ENCODE measurements at places on chromosomes 6 and 20.

DNA sequence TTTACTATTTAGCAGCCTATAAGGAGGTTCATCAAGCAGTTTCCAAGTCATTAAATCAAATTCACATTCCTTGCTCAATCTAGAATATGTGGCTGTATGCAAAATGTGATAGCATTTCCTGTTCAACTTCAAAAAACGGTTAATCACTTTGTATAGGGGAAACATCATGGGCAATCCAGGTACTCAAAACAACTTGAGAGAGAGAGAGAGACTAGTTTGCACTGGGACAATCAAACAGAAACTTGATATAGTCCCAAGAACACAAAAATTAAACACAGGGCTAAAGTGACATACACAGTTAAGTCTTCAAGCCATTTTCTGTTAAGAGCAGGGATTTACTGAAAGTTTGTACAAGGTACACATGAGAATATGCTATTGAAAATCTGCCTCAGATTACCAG lies 7.4 kb downstream of the CPNE1 start:
- DNase-seq = no peak

DNA sequence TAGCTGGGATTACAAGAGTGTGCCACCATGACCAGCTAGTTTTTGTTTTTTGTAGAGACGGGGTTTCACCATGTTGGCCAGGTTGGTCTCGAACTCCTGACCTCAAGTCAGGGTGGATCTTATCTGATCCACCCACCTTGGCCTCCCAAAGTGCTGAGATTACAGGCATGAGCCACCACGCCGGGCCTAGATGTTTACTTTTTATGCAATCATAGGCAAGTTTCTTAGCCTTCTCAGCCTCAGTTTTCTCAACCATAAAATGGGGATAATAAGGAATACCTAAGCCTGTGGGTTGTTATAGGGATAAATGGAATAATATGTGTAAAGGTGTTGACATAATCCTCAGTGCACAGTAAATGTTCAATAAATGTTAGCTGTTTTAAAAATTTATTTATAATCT lies 9.8 kb downstream of the SPATS1 start:
- no peak for DNase-seq

DNA sequence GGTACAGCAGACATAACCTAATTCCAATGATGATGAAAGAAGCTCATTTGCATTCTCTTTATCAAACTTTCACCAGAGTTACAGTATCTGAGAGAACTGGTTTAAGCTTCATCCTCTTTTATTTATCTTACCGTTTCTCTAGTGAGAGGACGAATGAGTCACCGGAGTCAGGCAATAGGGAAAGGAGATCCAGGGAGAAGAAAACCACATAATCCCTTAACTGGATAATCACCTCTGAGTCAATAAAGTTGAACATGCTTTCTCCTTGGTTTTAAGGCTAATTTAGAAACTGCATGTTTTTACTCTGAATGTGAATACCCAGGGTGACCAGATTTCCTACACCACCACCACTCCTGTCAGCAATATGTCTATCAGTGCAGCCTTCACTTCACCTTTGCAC lies 313.7 kb upstream of the TBX18 start:
- no peak for DNase-seq

GRCh38 chr20:49724408-49725223 lies 10.9 kb upstream of the B4GALT5 start:
- DNase-seq = no peak

DNA sequence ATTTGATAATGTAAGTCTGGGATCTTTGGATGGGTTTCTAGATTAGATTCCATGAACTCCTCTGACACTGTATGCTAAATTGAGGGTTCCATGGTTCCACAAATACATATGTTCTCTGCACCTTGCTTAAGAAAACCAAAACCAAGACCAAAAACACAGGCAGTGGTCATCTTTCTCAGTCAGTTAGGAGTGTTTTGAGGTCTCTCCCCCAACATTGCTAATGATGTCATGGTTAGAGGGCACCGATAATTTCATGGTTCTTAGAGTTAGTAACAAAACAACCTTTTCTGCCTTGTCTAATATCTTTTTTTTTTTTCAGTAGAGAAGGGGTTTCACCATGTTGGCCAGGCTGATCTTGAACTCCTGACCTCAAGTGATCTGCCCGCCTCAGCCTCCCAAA lies 44.5 kb downstream of the ARID1B start:
- DNase-seq = no peak

- DNase-seq = no peak
These were observed 620.1 kb downstream of the COL12A1 start for GRCh38 chr6:74585753-74586152.

- DNase-seq = no peak
These were observed 40.8 kb downstream of the RNF217 start for GRCh38 chr6:125003070-125003469.

DNA sequence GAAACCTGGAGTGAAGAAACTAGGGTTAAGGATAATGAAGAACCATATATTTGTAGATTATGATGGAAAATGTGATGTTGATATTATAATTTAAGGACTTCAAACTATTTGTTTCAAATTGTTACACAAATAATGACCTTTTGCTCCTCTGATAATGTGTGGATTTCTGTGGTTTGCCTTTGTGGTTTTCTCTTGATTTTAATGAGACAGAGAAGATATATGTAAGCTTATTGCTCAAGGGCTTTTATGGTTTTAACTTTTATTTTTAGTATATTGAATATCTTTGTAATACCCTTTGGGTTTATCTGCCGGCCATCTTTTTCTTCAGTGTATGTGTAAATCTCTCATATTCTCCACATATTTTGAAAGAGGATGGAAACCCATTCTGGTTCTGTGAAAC lies 362.3 kb downstream of the RIMS1 start:
- no peak for DNase-seq

- DNase-seq = no peak
These were observed 117.6 kb upstream of the ZFP64 start for GRCh38 chr20:52309181-52309580.

DNA sequence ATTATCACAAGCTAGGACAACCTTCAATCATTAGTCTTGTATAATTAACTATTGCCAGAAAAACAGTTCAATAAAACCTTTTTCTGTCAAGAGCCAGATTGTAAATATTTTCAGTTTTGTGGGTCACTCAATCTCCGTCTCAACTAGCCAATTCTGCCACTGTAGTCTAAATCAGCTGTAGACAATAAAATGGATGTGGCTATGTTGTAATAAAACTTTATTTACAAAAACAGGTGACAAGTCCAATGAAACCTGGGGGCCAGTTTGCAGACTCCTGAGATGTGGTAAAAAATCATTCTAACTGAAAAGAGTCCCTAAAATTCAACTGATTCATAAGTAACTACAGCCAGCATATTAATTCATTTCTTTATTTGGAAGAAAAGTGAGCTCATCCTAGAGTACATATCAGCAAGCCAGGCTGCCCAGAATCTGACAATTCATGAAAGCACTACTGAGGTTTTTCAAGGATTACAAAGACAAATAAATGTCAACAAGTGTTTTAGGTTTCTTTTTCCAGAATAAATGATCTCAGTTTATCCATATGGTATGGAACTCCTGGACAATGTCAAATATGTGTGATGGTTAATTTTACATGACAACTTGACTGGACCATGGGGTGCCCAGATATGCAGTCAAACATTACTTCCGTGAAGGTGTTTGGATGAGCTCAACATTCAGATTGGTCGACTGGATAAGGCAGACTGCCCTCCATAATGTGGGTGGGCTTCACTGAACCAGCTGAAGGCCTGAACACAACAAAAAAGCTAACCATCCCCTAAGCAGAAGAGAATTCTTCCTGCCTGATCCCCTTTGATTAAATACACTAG lies 15.3 kb downstream of the CEP85L start:
- DNase-seq = no peak

- no peak for DNase-seq
These were observed 38.6 kb upstream of the PLCG1 start for GRCh38 chr20:41098703-41099250.

DNA sequence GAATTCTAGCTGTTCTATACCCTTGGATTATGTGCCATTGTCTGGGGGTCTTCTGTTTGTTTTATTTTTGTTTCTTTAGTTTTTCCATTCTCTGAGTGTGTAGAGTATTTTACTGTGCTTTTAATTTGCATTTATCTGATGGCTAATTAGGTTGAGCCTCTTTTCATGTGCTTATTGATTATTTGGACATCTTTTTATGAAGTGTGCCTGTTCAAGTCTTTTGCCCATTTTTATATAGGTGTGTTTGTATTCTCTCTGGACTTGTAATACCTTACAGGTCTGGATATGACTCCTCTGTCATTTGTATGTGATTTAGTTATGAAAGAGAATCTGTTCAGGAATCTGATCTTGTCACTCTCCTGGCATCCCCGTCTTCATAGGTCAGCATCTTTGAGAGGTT lies 22.6 kb upstream of the APCDD1L start:
- no peak for DNase-seq

DNA sequence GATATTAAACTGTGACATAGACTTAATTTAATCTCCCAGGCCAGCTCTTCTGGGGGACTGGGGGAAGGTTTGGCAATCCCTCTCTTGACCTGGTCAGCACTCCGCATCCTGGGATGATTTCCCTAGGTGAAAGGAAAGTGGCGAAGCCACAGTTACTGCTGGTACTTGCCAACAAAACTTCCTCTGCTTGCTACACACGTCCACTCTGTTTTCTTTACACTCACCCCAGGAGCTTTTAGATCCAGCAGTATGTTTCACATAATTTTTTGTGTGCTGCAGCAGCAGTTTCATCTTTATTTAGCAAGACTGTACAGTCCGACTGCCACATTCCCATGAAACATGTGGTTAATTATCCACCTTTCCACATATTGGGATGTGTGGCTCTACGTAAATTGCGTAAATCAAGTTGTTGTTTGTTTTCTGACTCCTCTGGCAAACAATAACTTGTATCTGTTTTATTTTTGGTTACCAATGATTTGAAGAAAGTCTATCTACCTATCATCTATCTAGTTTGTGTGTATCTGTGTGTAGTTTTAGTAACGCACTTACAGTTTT lies 284.0 kb downstream of the PHF3 start:
- no peak for DNase-seq

DNA sequence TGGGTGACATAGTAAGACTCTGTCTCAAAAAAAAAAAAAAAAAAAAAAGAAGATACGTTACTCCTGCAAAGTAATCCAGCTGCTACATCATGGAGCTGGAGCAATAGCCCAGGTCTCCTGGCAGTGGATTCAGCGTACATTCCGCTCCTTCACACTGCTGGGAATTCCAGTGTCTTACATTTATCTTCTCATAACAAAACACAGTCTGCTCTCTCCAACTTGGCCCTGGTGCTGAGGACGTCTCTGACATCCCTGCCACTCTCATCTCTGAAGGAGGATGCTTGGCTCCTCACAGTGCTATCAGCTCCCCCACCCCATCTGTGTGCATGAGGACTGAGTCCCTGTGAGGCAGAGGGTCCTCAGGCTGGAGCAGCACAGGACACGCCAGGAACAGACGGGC lies 529.8 kb downstream of the CD83 start:
- no peak for DNase-seq

GRCh38 chr20:8116067-8116811 lies 15.8 kb upstream of the PLCB1 start:
- no peak for DNase-seq

Measured in activated naive CD8-positive, alpha-beta T cell treated with anti-CD3 and anti-CD28 coated beads, Interleukin-2, amount 50 U/mL, for 16 hours (primary cell).